ENCODE measurements at places on chromosomes 4 and X.

DNA sequence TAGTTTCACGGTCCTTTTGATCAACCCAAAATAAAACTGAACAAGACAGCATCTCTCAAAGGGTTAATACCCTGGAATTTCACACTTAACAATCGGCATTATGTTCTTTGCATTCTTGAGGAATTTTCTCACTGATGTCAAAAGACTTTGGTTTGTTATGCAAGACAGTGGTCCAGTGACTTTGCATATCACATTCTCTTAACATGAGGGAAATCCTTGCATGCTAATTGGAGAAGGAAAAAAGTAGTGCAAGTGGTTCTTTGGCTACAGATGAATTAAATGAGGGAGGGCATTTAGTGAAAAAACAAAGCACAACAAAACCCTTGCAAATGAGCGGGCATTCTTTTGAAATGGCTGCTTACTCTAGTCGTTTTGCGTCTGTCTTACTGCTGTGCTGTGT, 105.1 kb upstream of the LIMCH1 start:
- DNase-seq = no peak

DNA sequence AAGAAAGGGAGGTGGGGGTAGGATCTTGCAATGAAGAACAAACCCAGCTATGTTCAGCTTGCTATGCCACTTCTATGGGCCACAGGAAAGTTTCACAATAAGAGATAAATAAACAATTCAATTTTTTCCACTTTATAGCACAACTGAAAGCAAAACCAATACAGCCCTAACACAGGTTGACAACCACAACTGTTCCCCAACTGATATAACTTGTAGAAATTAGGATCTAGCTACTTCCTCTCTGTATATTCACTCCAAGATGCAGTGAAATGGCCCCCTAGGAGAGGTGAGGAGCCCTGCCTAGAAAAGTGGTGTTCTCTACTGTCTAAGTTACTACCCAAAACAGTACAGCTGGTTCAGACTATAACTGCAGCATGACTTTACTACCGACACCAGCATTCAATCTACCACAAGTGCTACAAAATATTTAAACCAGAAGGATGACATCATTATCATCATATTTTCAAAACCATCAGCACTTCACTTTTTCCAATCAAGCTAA, 77.0 kb downstream of the FBXW7 start:
- no peak for DNase-seq

DNA sequence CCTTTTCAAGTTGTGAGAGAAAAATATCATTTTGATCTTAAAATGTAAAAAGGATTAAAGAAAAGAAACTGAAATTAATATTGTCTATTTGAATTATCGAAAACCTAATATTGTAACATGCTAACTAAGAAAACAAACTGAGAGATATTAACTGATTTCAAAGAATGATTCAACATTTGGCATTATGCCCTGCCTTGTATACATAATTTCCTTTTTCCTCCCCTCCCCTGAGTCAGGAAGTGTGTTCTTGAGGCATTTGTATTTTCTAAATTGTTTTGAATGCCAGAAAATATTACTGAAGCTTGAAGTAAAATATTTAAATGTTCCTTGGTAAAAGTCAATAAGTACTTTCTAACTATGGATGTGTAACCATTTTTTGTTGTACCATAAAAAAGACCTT, 49.4 kb downstream of the RPS6KA3 start:
- no peak for DNase-seq

- no peak for DNase-seq
Observed at GRCh38 chr4:170581969-170582368, 492.2 kb upstream of the AADAT start.

- no peak for DNase-seq
Observed at GRCh38 chrX:16469870-16470269, 180.1 kb upstream of the S100G start.

DNA sequence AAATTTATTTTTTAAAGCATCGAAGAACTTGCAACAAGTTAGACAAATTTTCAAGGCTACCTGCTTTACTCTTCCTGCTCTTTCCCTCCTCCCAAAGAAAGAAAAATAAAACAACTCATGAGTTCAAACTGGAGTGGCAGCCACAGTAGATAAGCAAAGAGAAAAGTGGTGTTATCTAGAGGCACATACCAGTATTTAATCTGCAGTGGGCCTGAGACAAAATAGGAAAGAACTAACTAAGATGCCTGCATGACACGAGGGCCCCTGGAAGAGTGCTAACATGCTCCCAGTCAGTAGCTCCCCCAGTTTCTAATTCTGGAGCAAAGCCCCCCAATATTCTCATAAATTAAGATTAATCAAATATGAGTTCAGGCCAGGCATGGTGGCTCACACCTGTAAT, 7.9 kb downstream of the ARL9 start:
- no peak for DNase-seq

- DNase-seq = no peak
Observed at GRCh38 chrX:13360146-13360545, 40.3 kb upstream of the ATXN3L start.

DNA sequence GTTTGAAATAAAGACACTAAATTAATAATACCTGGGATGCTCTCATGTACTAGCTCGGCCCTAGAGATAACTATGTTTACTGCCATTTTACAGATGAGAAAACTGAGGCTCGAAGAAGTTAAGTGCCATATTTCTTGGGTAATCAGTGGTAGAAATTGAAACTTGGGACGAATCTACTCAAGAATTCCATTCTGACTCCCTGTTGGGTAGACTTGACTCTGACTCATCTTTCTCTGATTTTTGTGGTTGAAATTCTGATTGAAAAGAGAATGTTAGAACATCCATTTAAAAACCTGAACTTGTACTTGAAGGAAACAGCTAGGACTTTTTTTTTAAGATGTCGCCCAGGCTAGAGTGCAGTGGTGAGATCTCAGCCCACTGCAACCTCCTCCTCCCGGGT, 50.1 kb upstream of the NSUN7 start:
- no peak for DNase-seq
